Hepatic stellate cell (primary cell): ENCODE measurements at places on chromosomes 16 and 17.

DNA sequence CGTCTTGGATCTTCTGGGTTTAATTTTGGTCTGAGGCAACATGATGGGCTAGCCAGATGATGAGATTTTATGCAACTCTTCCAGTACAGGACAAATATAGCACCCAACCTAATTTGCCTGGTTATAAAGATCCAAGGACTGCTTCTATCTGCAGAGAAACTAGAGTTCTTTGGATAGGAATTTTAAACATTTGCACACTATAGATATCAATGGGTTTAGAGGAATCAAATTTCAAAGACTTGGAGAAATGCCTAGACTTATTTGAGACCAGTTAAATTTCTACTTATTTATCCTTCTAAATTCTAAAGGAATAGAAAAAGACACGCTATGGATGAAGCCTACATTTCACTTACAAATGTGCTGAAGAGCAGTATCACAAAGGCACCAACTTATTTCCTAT lies 12.6 kb downstream of the PMFBP1 start:
- no peak for DNase-seq

- DNase-seq, result peak; percentile 36
Measured at GRCh38 chr16:27080895-27081294, 14.2 kb downstream of the C16orf82 start.

- DNase-seq, result no peak
Measured at GRCh38 chr16:14364386-14365199, 265.5 kb downstream of the PARN start.

DNA sequence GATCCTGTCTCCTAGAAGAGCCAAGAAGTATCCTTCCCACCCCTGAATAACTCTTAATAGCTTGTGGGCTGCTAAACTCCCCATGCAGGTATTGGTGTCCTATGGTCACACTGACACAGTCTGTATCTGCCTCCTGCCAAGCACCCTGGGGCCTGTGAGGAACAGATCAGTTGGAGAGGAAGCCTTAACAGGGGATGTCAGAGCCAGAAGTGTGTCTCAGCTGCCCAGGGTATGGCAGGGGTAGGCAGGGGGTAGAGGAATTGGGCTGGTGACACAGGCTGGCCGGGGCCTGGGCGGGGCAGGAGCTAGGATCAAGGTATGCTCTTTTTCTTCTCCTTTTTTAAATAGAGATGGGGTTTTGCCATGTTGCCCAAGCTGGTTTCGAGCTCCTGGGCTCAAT lies 44.7 kb downstream of the DDX19A start:
- DNase-seq, result no peak

DNA sequence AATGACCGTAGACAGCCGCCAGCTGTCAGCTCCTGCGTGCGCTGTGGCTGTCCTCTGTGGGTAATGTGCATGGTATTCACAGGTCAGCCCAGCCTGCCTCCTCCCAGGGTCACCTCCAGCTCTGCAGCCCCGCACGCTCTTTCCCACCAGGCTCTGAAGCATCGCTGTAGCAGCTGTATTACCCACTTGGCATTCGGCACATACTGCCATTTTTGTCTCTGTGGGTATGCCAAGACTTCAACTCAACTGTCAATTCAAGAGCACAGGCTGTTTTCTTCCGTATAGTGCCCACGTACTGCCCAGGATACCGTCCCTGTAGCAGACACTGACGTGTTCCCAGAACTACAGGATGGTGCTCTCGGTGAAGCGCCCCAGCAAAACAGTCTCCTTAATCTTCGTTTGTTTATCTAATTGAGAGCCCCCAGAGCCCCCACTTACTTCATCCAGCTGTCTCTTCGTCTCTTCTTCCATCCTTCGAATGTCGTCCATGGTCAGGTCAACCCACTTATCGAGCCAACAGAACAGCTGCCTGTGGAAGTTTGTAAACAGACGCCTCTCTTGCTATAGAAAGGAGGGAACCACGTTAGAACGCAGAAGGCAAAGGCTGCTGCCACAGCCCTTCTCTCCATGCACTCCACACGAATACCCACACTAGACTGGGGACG lies 17.4 kb upstream of the INPP5K start:
- DNase-seq, result no peak

DNA sequence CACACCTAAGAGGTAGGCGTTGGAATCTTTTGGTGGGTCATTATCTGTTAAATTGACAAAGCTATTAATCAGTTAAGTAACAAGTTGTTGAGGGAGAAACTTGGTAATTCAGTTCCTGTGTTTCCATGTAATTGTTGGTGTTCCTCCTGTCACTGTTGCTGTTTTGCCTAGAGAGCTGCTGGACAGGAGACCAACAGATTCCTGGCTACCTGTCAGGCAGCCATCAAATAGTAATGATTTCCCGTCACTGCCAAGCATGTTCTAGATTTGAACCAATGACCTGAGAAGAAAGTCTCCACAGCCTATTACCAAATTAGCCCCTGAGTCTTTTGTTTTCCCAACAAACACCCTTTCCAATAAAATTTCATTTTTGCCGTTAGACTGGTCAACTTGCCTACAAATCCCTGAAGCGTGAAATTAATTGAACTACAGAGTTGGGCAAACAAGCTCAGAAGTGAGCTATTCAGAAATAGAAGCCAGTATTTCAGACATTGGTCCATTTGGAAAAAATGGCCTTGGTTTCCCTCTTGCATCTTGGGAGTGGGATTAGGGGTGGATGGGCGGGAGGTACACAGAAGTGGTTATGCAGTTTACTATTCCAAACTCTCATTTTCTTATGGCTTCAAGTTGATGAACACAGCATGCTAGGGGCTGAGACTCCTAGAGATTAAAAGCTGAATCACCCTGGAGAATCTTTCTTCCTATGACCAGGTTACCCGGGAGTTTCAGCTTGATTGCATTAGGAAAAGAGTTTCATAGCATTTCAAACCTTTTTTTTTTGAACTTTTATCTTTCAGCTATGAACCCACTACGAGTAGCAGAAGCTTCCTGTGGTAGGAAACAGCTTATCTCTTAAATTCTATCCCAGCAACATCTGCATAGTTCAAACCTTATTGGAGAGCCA lies 262.8 kb upstream of the MAF start:
- no peak for DNase-seq

GRCh38 chr17:42819939-42820535 lies 4.0 kb downstream of the BECN1 start:
- peak; percentile 27 for DNase-seq

- no peak for DNase-seq
Measured at GRCh38 chr16:55046916-55047315, 116.3 kb downstream of the IRX5 start.

DNA sequence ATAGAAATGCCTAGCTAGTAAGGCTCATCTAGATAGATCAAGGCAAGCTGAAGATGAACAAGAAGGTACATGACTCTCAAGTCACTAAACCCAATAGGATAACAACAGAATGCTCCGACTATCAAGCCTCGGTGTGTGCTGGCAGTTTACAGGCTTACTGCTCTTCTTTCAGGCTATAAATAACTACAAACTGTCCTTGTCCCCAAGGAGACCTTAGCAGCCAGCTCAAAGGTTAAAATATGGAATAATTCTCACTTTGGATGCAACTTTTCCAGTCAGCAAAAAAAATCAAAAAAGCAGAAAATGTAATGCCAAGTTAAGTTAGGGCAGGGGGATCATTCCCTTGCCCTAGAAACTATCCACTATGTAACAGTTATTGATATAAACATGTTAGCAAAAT lies 44.6 kb downstream of the SPOP start:
- no peak for DNase-seq

GRCh38 chr17:13822700-13823099 lies 221.0 kb upstream of the HS3ST3A1 start:
- DNase-seq, result no peak

DNA sequence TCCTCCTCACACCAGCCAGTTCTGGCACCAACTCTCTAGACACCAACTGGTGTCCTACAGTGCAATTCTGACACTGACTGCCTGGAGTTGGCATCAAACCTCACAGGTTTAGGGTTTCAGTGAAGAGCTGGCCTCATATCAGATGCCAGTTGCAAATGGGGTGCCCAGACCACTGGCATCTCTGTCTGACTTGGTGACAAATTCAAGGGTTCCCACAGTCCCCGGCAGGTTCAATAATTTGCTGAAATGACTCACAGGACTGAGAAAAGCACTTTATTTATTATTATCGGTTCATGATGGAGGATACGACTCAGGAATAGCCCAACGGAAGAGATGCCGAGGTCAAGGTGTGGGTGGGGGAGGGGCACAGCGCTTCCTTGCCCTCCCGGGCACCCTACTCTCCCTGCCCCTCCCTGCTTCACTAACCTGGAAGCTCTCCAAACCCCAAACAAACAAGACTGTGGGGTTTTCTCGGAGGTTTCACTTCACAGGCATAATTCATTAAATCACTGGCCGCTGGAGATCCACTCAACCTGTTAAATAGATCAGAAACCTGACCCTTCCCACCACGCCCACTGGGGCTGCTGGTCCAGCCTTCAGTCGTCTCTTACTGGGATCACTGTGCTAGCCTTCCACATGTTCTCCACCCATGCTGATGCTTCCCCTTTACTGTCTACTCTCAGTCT lies 1.7 kb upstream of the NLRP1 start:
- no peak for DNase-seq

GRCh38 chr17:72116661-72117521 lies 3.9 kb upstream of the SOX9 start:
- no peak for DNase-seq

- no peak for DNase-seq
Measured at GRCh38 chr17:67080804-67081203, 36.5 kb downstream of the CACNG1 start.

- no peak for DNase-seq
Measured at GRCh38 chr16:48997081-48997615, 284.5 kb downstream of the CBLN1 start.

- no peak for DNase-seq
Measured at GRCh38 chr17:14205992-14206461, 30.6 kb downstream of the CDRT15 start.

DNA sequence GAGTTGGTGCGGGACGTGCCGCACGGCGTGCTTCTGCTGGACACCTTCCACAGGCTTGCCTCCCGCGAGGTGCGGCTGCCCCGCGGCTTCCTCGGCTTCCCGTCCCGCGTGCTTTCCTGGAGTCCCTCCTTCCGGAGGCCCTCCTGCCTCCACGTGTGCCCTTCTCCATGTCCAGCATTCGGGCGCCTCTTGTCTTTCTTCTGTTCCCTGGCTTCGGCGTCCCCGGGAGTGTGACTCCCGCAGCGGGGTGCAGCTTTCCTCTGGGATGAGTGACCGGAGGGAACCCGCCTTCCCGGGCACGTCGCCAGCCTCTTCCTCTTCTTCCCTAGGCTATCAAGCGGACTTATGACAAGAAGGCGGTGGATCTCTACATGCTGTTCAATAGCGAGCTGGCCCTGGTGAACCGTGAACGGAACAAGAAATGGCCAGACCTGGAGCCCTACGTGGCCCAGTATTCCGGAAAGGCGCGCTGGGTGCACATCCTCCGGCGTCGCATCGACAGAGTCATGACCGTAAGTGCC lies 23.0 kb downstream of the DNAH2 start:
- DNase-seq, result peak; percentile 56

- DNase-seq, result peak; percentile 24
Measured at GRCh38 chr16:78770353-78771091, 671.1 kb downstream of the WWOX start.

DNA sequence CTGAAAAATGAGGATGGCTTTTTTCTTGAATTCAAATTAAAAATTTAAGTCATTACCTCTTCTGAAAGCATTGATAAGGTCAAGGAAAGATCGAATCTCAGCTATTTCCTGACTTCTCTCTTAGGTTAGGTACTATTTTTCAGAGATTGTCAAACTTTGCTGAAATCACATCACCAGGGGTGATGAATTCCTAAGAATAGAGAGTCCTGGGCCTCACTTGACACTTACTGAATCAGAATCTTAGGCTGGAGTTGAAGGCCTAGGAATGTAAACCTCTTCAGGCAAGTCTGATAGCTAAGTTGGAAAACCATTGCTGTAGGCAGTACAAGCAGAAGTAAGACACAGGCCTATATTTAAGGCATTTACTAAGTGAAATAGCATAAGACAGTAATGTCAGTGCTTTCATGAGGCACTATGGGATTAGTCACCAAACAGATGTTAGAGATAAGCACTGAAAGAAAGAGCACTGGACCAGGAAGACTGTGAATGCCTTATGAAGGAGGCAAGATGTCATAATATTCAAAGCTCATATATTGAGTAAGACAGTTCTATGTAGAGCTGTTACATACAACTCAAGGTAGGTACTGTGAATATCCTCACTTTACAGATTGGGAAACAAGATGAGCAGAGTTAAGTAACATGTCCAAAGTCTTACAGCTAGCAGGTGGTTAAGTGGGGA lies 21.5 kb downstream of the DCAF7 start:
- peak; percentile 27 for DNase-seq

GRCh38 chr17:64004903-64005733 lies 7.0 kb downstream of the PRR29 start:
- DNase-seq, result no peak

GRCh38 chr16:2091547-2092255 lies 43.9 kb downstream of the TSC2 start:
- no peak for DNase-seq

GRCh38 chr17:7611635-7612293 lies 2.9 kb downstream of the FXR2 start:
- no peak for DNase-seq

GRCh38 chr16:89602273-89602951 lies 11.0 kb upstream of the DPEP1 start:
- peak; percentile 94 for DNase-seq

- DNase-seq, result no peak
Measured at GRCh38 chr17:75114552-75115314, 5.0 kb downstream of the ARMC7 start.

DNA sequence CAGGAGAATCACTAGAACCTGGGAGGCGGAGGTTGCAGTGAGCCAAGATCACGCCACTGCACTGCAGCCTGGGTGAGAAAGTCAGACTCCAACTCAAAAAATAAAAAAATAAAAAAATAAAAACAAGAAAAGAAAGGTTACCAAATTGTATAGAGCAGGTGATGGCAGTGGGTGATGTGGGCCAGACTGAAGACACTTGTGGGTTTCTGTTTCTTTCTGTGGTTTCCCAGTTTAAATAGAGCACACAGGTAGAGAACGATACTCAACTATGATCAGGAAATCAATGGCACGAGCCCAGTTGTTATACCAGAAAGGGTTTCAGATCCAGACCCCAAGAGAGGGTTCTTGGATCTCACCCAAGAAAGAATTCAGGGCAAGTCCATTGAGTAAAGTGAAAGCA lies 32.6 kb downstream of the NUBP1 start:
- DNase-seq, result no peak

DNA sequence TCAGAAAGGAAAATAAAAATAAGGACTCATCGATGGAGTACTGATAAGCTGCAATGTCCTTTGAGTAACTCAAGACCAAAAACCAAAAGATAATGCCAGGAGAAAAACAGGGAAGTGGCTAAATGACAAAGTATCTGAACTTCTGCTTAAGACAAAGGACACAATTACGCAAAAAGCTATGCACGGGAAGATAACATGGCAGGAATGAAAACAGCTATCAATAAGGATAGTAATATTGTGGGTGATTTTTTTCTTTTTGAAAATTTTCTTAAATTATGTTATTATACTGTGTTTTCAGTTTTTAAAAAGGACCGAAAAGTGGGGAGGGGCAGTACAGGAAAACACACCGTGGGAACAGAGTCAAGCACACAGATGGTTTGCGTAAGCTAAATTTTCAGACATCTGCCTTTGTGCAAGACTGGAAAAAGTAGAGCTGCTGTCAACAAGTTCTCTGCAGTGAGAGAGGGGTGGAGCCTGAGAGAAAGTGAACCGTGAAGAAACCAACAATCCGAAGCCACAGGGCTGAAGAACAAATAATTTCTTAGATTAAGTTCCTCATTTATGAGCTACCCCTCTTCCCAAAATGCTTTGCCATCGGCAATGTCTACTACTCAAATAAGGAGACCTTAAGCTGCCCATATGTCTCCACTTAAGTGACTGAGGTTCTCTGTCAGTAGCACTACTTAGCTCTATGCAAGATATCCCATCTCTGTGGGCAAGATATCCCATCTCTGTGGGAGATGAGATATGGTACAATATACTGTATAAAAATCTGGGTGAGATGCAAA lies 99.9 kb upstream of the CORO6 start:
- no peak for DNase-seq
